GM04504 (cell line): ENCODE measurements at places on chromosomes 3 and 15.

DNA sequence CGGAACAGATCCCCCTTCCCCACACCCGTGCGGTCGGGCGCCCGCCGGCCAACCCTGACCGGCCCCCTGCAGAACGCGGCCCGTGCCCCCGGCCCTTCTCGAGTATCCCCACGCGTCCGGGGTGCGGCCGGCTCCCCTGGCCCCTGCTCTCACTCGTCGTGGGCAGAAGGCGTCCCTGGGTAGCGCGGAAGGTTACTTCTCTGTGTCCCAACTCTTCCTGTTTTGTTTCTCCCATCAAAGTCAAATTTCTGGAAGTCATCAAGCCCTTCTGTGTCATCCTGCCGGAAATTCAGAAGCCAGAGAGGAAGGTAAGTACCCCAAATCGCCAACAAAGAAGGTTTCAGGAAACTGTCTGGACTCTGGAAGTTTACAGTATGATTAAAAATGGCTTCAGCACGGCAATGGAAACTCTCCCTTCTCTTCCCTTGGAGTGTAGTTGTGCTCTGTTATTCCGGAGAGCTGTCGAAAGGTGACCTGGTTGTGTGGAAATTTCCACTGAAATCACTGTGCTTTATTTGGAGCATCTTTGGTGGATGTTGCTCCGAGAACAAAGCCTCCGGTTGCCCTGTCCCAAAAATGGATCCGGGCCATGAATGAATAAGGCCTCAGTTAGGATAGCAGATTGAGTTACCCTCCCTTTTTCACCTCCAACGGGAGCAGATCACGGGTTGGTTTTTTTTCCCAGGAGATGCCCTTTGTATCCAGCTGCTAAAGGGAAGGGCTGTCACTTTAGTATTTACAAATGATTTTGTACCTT is 536 bp downstream of the SEC61A1 start:
- no peak for DNase-seq

- no peak for DNase-seq
Measured at GRCh38 chr3:54835701-54836100, 92.2 kb downstream of the LRTM1 start.

DNA sequence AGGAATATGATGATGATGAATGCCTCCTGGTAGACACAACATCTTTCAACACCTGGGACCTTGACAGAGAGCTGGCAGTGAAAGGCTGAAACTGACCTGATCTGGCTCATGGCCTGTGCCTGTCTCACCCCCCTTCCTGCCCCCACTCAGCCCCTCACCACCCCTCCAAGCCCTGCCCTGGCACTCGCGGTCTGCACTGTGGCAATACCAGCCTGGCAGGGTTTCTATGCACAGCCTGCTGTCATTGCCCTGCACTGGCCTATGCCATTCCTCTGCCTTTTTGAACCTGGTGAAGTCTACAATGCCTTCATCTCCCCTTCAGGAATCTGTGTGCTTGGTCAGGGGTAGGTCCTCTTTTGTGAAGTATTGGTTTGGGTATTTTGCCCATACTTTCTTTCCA is 56.5 kb downstream of the ACAD9 start:
- DNase-seq = no peak

GRCh38 chr15:63517628-63518027 is 13.2 kb downstream of the USP3 start:
- no peak for DNase-seq

- DNase-seq = no peak
Measured at GRCh38 chr3:140180603-140181002, 245.6 kb downstream of the CLSTN2 start.

- DNase-seq = no peak
Measured at GRCh38 chr3:57592306-57592705, 4.8 kb downstream of the ARF4 start.
